ENCODE measurements at places on chromosomes 4 and X.
A peak's percentile ranks its signal among the peaks of the same experiment; 100 is the strongest.

- DNase-seq = no peak
Observed at GRCh38 chr4:62471021-62471420, 1270.9 kb downstream of the ADGRL3 start.

DNA sequence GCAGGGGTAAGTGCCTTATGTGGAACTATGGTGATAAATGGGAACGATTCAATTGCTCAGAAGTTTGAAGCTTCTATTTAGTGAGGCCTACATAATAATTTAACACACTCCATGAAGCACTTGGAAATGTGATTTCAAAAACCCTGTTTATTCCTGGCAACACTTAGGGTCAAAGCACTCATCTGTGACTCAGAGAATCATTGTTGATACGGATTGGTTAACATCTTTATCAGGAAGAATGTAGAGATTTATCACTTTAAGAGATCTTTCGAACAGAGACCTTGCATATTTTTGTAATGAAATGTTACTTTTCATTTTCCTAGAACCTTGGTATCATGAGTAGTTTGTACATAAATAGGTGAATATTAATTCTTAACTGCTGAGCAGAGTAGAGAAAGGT is 269.1 kb upstream of the SLIT2 start:
- no peak for DNase-seq

DNA sequence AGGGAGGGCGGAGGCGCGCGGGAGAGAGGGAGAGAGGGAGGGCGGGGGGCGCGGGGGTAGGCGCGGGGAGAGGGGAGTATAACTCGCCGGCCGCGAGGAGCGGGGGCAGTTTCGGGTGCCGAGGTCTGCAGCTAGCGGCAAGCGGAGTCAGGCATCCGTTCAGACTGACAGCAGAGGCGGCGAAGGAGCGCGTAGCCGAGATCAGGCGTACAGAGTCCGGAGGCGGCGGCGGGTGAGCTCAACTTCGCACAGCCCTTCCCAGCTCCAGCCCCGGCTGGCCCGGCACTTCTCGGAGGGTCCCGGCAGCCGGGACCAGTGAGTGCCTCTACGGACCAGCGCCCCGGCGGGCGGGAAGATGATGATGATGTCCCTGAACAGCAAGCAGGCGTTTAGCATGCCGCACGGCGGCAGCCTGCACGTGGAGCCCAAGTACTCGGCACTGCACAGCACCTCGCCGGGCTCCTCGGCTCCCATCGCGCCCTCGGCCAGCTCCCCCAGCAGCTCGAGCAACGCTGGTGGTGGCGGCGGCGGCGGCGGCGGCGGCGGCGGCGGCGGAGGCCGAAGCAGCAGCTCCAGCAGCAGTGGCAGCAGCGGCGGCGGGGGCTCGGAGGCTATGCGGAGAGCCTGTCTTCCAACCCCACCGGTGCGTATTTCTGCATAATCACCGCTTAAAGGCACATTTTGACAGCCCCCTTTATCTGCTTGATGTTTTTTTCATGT is at the start of gene POU4F2:
Gene POU4F2 (plus strand): TSS at position 108 of the 720 bp plus-strand sequence. CDS start 248 bp downstream, at position 356.
- no peak for DNase-seq

- DNase-seq = no peak
Observed at GRCh38 chr4:187992971-187993370, 2.6 kb upstream of the ZFP42 start.

- no peak for DNase-seq
Observed at GRCh38 chrX:16251782-16252181, 84.5 kb downstream of the MAGEB17 start.

GRCh38 chr4:108342325-108342970 is 173.7 kb upstream of the LEF1 start:
- no peak for DNase-seq

DNA sequence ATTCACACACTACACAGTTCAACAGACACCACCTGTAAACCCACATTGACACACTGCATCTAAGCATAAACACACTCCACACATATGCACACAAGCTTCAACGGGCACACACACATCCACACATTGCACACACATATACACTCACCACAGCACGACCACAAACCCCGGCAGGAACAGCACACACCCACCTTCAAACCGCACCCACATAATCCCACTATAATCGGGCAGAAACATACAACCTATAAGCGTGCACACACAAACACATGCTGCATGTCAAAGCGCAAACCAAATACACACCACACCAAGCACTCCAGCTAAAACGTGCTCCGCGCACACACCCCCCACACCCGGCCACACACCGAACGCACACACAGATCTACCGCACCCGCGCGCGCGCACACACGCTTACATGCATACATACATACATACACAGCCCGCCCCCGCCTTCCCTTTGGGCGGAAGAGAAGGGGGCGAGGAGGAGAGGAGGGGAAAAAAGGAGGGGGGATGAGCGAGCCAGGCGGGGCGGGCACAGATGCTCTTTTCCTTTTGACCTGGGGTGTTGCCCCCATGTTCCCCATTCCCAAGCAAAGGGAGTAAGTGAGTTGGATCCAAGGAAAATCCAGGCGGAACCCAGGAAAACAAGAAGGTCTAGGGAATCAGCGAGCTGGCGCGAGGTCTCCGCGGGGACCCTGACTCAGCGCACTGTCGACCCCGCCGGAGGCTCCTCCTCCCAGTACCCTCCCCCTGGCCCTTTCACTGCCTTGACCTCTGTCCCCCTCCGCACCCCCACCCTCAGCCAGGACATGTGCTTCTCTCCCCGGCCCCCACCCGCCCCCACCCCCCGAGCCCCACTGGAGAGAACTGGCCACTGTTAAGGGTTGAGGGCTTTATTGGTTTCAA is 9.9 kb downstream of the ARHGAP36 start:
- no peak for DNase-seq

DNA sequence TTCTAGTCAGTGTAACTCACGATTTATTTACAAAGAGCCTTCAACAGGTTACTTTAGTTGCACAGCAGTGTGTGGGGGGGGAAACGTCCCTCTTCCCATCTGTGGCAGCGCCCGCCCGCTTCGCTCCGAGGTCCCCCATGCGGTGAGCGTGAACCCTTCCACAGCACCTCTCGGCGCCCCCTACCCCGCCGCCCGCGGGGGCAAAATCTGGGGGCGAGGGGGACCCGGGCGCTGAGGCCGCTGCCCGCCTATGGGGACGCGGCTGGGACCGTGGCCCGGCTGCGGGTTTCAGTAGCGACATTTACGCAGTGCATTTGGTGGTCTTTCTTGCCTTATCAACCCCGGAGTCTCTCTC is 6.4 kb downstream of the NKX6-1 start:
- DNase-seq = no peak

- DNase-seq = no peak
Observed at GRCh38 chr4:184887947-184888346, 62.2 kb upstream of the ACSL1 start.

DNA sequence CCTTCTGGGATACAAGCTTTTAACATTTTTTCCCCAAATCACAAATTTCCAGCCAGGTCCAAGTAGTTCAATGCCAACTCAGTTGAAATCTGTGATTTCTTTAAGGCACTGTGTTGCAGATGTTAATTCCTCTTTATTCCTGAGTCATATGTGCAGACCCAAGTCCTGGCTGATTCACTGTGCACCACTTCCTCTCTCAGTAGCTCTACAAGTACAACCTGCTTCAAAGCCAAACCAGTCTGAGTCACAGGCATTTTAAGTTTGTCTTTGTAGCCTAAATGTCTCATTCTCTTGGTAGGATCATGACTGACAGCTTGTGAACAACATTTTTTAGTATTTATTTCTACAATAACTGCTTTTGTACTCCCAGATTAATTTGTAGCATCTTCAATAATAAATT is 165.6 kb upstream of the S100G start:
- DNase-seq = no peak

GRCh38 chr4:163818673-163819072 is 324.2 kb downstream of the TMA16 start:
- no peak for DNase-seq

- DNase-seq = no peak
Observed at GRCh38 chr4:48064349-48064748, 47.8 kb downstream of the NIPAL1 start.

- DNase-seq = no peak
Observed at GRCh38 chrX:124362072-124362471, 15.7 kb downstream of the SH2D1A start.

DNA sequence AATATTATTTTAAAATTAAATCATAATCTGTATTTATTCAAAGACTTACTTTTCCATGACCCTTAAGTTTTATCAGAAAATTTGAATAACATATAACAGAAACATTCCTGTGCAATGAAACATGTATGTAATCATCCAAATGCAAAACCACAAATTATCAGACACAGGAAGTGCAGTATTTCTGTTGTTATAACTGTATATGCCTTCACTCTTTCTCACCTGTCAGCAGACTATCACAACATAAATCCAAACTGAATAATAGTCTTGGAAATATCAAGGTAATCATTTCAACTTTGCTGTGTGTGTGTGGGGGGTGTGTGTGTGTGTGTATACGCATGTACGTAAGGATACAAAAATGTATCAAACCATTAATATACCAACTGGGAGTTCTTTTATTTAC is 285.9 kb downstream of the SLC7A11 start:
- DNase-seq = no peak

DNA sequence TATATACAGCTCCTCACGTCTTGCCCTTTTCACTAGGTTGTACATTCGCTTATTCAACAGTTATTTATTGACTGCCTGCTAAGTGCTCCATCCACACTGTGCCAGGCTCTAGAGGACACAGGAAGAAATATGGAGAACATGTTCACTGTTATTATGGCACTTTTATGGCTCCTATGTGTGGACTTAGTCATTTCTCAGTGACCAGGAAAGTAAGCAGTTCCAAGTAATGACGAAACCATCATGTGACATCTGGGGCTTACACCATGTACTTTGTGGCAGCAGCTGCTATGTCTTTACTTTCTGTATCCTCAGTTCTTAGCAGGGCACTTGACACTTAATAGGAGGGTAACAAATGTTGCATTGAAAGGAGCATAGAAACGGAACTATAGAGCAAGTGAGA is 278.0 kb downstream of the ANK2 start:
- DNase-seq = no peak

- DNase-seq = no peak
Observed at GRCh38 chr4:143188136-143189088, 3.7 kb downstream of the USP38 start.

DNA sequence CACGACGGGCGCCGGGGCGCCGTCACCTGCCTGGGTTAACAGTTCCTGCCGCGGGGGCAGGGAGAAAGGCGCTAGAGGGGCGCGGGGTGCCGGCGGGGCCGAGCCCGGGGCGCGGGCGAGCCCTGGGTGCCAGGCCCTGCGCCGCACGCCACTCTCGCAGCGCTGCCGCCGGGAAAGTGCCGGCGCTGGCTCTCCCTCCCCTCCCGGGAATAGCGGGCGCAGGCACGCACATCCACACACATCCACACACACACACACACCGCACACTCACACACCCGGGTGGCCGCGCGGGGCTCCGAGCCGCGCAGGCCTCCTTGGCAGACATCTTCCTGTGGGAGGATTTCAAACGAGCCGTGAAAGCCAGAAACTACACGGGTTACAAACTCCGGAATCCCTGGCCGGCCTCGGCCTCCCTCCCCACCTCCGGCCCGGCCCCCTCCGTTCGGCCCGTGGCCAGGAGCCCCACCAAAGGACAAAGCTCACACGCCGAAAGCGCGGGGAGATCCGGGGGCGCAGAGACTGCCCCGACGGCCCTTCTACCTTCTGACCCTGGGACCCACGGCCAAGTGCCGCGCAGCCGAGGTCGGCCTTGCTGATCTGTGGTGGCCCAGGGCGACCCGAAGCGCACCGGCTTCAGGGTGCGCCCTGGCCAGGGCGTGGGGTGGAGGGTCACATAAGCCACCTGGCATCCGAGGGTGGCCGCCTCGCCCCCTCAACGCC is 92.3 kb downstream of the BCOR start:
- DNase-seq = no peak

DNA sequence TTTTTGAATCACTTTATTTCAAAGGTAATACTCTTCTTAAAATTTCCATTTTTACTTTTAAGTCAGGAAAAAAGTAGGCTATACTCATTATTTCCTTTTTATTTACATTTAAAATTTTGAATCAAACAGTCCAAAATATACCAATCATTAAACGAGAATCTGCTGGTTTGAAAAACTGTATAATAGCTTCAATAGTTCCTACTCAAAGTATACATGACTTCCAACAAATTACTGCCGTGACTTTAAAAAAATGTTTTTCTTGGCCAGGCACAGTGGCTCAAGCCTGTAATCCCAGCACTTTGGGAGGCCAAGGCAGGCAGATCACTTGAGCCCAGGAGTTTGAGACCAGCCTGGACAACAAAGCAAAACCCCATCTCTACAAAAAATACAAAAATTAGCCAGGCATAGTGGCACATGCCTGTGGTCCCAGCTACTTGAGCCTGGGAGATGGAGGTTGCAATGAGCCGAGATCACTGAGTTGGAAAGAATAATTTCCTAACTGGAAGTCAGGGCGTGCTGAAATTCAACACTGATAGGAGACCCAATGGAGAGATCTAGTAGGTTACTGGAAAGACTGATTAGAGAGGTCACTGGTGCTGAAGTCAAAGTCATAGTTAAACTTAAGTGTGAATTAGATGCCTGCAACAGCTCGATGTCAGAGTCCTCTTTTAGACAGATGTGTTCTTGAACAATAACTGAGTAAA is 9.0 kb downstream of the KLHL8 start:
- DNase-seq = no peak

DNA sequence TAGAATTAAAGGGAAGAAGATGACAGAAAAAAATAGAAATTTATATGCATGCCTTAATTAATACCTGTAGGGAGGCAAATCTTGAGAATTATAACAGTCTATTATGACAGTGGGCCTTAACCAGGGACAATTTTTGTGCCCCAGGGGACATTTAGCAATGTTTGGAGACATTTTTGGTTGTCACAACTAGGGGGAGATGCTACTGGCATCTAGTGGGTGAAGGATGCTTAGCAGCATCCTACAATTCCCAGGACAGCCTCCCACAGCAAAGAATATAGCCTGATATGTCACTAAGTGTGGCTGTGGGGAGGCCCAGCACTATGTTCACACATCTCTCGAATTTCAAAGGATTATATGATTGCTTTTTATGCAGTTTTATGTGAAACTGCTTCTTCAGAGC is 10.5 kb downstream of the GPR82 start:
- DNase-seq = peak; percentile 59

DNA sequence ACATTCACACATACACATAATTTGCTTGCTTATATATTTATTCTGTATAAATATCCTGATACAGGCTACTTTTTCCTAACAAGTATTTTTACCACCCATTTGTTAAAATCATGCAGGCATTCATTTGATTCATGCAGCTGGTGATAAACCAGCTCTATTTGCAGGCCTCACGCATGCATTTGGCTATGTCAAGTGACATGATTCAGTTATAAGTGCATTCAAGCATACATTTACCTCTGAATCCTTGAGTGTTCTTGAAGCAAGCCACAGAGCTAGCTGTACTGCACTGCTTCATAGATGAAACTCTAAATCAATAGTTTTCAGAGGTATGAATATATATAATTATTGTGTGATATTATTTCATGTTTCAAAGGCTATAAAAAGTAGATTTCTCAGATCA is 544.0 kb upstream of the AGA start:
- no peak for DNase-seq

- no peak for DNase-seq
Observed at GRCh38 chrX:12352922-12353321, 214.6 kb downstream of the FRMPD4 start.

All from T47D (cell line).